CD4-positive, alpha-beta T cell treated with Interferon gamma for 1 hour (primary cell): ENCODE measurements at places on chromosomes 1 and 21.

- no peak for DNase-seq
Observed at GRCh38 chr1:199585392-199585791, 442.1 kb upstream of the NR5A2 start.

- no peak for DNase-seq
Observed at GRCh38 chr1:20083178-20083944, 13.4 kb downstream of the PLA2G5 start.

DNA sequence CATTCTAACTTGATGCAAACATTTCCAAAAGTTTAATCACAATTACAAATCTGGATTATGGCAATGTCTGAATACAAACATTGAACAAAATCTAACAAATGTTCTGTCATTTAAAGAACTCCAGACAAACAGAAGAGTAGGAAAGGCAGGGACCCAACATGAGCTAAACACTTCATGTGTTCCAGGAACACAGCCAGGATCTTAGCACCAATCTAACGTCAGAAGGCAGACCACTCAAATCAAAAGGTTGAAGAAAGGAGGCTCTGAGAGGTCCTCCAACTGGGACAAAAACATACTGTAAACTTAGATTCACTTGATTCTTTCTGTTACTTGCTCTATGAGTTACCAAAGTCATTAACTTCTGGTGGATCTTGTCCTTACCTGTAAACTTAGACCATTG lies 374.0 kb downstream of the NEGR1 start:
- no peak for DNase-seq

GRCh38 chr21:43913928-43914327 lies 48.9 kb downstream of the AGPAT3 start:
- no peak for DNase-seq

DNA sequence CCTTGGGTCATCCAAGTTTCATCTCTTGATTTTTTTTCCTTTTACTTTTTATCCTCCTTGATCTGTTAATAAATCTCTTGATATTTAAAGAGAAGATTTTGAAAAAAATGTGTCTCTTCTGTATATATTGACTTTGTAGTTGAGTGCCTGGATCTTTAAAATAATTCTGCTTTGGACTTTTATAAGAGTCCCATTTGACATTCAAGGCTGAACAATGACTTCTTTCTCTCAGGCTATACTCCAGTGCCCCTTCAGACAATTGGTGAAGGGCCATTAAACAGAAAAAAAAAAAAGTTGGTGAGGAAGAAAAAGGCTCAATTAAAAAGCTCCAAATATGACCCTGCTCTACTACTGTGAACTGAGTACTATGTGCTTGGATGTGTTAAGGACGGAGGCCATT lies 40.9 kb upstream of the CITED4 start:
- no peak for DNase-seq

DNA sequence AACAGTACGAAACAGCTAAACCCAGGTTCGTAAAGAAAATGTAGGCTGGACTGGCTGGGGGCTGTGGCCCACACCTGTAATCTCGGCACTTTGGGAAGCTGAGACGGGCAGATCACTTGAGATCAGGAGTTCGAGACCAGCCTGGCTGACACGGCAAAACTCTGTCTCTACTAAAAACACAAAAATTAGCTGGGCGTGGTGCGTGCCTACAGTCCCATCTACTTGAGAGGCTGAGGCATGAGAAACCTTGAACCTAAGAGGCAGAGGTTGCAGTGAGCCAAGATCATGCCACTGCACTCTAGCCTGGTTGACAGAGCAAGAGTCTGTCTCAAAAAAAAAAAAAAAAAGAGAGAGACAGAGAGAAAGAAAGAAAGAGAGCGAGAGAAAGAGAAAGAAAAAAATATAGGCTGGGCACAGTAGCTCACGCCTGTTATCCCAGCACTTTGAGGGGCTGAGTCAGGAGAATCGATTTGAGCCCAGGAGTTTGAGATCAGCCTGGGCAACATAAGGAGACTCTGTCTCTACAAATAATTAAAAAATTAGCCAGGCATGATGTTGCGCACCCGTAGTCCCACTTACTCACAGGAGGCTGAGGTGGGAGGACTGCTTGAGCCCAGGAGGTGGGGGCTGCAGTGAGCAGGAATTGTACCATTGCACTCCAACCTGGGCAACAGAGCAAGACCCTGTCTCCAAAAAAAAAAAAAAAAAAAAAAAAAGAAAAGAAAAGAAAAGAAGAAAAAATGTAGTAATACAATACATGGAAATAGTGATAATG lies 35.7 kb downstream of the CAPZB start:
- DNase-seq: no peak

GRCh38 chr1:174892016-174892415 lies 107.7 kb upstream of the CACYBP start:
- DNase-seq: no peak

DNA sequence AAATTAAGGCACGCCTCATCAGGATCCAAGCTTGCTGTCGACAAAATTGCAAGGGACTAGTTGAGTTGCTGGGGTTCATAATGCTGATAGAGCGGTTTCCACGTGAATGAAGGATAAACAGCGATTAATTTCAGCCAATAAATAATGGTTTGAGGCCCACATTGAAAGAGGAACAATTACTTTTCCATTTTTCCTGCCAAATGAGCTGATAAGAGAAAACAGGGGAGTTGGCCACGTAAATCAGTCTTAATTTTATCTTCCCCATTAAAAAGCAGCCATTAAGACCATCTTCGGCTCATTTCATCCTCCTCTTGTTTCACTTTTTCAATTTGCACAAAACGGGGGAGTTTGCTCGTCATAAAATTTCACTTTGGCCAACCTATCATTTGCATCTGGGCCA lies 235.5 kb upstream of the RRP15 start:
- no peak for DNase-seq

- DNase-seq: no peak
Observed at GRCh38 chr1:2882966-2883696, 81.6 kb upstream of the TTC34 start.

DNA sequence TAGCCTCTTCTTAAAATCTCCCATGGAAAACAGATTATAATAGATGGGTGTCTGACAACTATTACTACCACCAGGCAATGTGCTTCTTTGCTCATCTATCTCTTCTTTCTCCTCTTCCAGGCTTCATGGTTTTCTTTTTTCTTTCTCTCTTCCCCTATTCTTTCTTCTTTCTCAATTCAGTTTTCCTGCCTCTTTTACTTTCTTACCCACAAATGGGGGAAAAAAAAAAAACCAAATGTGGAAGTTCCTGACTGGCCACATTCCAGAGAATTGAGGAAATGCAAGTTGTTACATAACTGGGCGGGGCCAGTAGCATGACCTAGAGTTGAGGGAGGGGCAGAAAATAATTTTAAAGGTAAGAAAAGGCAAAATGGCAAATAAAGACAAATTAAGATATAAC lies 10.9 kb upstream of the SMG7 start:
- peak; percentile 12 for DNase-seq

DNA sequence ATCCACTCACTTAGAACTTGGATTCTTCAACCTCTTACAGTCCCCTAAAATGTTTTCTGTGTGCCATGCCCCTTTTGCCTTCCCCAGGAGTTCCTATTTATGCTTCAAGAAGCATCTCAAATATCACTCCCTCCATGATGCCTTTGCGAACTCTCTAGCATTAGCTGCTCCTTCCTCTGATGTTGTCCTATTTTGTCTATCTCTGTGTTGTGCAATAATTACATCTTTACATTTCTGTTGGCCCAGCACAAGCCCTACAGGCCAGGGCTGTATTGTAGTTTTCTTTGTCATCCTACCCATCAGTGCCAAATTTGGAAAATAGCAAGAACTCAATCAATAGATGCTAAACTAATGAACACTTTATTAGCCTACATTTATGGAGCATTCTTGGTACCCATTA lies 125.8 kb downstream of the ST6GALNAC5 start:
- no peak for DNase-seq

GRCh38 chr1:172719694-172720138 lies 60.8 kb downstream of the FASLG start:
- no peak for DNase-seq

- no peak for DNase-seq
Observed at GRCh38 chr1:90940746-90941145, 81.1 kb downstream of the ZNF644 start.

GRCh38 chr1:60227601-60228000 lies 154.0 kb upstream of the C1orf87 start:
- no peak for DNase-seq

- DNase-seq: peak; percentile 3
Observed at GRCh38 chr1:12477936-12478611, 139.9 kb downstream of the DHRS3 start.

GRCh38 chr1:178192686-178193085 lies 98.8 kb downstream of the RASAL2 start:
- no peak for DNase-seq

DNA sequence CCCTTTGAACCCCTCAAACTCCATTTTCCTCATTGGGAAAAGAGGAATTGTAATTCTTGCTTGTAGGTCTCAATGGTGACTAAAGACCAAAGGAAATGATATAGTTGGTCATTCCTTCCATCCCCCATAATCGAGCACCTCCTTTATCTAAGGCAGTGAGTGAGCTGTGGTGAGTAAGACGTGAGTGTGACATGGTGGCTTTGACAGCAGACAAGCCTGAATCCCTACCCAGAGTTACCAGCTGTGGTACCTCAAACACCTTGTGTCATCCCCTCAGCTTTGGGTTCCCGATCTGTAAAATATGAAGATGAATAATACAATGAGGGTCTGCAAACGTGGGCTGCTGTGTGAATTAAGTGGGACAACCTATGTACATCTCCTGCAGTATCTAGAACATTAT lies 8.4 kb downstream of the TRAF5 start:
- no peak for DNase-seq

DNA sequence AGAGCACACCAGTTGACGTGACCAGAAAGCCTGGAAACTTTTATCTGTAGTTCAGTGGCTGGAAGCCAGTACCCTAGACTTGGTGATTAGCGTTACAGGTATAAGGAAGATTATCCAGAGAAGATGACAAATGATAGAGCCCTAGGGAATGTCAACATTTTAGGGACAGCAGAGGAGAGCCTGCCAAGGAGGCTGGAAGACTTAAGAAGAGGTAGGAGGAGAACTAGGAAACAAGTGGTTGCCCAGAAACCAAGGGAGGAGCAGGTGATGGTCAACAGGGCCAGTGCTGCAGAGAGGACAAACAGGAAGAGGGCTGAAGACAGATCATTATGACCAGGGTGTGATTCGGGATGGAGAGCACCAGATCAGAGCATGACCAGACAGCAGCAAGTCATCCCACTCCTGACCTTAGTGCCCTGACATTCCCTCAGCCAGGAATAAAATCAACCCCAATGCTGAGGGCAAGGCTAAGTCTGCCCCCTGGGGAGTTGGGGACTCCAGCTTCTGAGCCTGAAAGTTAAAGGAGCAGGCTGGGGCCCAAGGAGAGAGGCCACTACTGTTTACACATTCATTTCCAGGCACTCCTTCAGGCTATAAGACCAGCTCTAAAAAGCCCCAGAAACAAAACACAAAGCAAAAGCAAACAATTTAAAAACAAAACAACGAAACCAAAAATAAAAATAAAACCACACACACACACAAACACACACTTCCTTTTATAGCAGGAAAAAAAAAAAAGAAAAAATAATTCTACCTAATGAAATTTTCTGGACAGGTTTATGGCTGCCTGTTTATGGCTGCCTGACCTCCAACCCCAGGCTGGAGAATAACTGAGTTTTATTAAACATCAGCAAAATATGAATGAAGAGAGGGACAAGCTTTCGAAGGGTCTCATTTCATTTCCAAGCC lies 48.6 kb upstream of the LRRC52 start:
- no peak for DNase-seq

- DNase-seq: no peak
Observed at GRCh38 chr1:172238965-172239364, 181.5 kb upstream of the C1orf105 start.

DNA sequence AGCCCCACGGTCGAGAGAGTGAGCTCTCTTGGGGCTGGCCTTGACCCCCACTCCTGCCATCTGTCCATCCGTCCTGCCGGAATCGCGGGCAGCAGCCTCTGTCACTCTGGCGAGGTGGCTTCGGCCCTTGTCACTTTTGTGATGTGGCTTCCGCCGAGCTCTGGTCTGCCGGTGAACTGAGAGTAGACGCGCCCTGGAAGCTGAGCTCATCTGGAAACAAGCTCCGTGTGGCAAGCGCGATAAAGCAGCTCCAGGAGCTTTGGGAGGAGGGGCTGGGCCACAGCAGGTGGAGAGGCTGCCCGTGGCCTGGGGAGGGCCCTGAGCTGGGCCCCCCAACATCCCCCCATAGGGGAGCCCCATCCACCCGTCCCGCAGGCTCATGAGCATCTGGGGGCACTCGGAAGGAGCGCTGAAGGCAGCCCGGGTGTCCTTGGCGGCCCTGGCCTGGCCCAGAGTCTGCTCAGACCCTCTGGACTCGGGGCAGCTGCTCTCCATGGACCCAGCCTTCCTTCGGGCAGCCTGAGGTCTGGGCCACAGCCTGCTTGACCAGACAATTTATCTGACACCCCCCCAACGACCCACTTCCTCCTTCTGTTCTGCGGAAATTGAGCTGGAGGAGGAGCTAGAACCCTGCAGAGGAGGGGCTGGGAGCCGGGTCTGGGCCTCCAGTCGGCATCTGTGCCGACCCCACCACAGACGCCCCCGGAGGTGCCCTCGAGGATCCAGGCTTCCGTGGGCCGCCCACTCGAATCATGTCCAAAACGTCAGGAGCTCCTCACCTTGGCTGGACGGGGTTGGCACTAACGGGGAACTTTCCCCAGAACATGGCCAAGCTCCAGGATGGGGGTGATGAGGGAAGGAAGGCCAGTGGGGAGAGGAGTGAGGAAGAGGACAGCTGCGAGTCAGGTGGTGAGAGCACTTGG lies 59.1 kb downstream of the SLC19A1 start:
- peak; percentile 44 for DNase-seq

GRCh38 chr1:192604979-192605620 lies 29.5 kb downstream of the RGS1 start:
- no peak for DNase-seq

- no peak for DNase-seq
Observed at GRCh38 chr1:85019994-85020393, 23.1 kb upstream of the MCOLN2 start.

DNA sequence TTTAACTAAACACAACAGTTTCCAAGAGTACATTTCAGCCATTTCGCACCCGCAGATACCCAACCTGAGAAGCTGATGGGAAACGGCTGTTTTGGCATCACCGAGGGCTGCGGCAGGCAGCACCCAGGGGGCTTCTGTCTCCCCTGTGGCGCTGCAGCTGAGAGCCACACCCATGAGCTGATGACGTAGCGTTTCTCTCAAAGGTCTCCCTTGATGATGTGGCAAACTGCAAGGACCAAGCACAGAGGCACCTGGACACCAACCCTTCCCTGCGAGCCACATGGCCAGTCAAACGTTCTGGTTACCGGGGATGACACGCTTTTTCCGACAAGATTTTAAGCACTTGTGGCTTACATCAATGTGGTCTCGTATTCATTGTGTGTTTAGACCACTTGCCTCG lies 150.8 kb upstream of the ERG start:
- DNase-seq: no peak

GRCh38 chr1:65994223-65994622 lies 201.5 kb downstream of the PDE4B start:
- DNase-seq: no peak
